Activated CD8-positive, alpha-beta memory T cell treated with anti-CD3 and anti-CD28 coated beads for 4 hours (primary cell): ENCODE measurements at places on chromosomes 12 and 14.

GRCh38 chr14:101593411-101594238, 32.3 kb downstream of the DIO3 start:
- DNase-seq, result no peak

- DNase-seq, result no peak
Measured at GRCh38 chr14:24670594-24670993, 36.6 kb upstream of the GZMB start.

GRCh38 chr12:72679147-72679757, 407.1 kb downstream of the TRHDE start:
- no peak for DNase-seq

DNA sequence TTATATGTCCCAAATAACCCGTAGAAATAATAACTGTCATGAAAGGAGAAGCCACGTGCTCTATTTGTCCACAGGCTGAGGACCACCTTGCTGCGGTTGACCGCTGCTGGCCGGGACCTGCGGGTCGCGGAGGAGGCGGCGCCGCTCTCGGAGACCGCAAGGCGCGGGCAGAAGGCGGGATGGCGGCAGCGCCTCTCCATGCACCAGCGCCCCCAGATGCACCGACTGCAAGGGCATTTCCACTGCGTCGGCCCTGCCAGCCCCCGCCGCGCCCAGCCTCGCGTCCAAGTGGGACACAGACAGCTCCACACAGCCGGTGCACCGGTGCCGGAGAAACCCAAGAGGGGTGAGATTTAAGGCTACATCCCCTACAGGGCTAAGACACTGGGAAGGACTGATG, 21.0 kb downstream of the RPGRIP1 start:
- DNase-seq, result no peak

GRCh38 chr12:9651265-9651729, 18.2 kb upstream of the CLEC2D start:
- no peak for DNase-seq

DNA sequence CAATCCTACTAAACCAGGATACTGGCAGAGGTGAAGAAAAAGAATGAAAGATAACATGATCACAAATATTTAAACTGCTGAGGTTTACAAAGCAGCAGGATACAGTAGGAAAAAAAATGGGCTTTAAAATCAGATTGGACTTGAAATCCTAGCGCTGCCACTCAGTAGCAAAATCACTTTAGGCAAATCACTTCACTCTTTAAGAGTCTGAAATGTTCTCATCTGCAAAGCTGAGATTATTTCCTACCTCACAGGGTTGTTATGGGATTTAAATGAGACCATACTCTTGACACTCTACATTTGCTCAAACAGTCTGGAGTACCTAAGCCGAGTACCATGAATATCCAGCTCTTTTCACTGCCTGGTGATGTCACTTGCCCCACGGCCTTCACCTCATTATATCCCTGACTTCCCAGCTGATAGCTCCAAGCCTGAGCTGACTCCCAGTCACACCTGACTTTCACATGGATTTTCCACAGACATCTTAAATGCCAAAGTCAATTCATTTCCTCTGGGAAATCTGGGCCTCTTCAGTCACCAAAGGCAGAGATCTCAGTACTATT, 60.2 kb downstream of the UBR7 start:
- no peak for DNase-seq

DNA sequence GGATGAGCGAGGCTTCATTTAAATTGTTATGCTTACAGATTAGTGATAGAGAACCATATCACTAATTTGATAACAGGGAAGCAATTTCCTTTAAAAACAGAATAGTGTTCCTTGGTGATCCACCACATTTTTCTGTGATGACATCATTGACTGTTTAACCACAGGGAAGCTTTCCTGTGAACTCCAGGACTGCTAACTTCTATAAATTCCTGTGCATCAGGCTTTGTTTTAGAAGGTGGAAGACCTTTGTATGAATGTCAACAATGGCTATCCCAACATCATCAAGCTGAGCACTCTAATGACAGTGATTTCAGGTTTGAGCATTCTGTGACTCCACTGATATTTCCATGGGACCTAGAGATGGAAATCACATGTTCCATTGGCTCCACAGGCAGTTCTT, 177.1 kb downstream of the RMST start:
- no peak for DNase-seq

GRCh38 chr14:20440465-20440864, 4.5 kb upstream of the KLHL33 start:
- DNase-seq, result no peak

DNA sequence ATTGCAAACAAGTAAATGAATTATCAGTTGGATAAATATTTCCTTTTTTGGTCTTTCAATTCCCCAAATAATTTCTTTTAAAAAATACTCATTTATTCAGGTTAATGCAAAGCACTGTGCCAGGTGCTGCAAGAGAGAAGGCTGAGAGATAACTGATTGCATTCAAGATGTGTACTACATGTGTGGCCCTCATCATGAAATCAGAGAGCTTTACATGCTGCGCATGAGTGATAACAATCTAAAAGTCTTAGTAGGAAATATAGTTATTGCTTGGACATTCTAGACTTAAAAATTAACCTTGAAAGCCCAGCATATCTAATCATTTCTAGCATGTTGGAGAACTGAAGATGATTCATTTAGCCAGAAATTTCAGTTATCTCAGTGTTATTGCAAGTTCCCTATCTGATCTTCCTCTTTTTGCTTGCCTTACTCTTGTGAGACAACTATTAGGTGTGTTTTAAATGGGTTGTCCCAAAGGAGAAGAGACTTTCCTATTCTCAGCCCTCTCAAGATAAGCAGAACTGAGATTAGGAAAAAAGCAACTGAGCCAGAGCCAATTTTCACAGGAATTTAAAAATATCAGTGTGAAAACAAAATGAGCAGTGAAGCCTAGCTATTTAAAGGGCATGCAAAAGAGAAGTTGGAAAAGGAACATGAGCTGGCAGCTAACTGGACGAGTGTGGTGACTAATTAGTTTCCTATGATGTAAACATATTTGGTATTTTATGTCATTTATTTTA, 60.9 kb downstream of the PLEKHA5 start:
- no peak for DNase-seq

DNA sequence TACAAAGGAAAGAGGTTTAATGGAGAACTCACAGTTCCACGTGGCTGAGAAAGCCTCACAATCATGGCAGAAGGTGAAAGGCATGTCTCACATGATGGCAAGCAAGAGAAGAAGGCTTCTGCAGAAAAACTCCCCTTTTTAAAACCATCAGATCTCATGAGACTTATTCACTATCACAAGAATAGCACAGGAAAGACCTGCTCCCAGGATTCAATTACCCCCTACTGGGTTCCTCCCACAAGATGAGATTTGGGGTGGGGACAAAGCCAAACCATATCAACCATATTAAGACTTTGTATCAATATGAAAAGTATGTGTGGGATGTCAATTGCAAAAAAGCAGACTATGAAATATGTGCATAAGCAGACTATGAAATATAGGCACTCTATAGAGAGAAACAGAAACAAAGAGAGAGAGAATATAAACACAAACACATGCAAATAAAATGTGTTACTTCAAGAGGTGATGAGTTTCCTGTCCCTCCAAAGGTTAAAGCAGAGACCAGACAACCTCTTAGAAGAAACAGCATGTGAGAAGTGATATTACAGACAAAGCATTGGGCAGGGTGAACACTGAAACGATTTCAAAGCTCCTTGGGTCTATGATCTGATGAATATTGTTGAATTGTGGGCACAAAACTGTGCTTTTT, 151.2 kb upstream of the KRR1 start:
- no peak for DNase-seq
